ENCODE measurements at places on chromosomes 7 and 10.

- DNase-seq = no peak
Observed at GRCh38 chr10:117351996-117352395, 23.2 kb downstream of the PDZD8 start.

- DNase-seq = no peak
Observed at GRCh38 chr10:121947343-121948330, 19.8 kb upstream of the ATE1 start.

- no peak for DNase-seq
Observed at GRCh38 chr7:96685353-96685752, 24.3 kb downstream of the SEM1 start.

GRCh38 chr10:85922356-85923129, 444.1 kb downstream of the GRID1 start:
- no peak for DNase-seq

- no peak for DNase-seq
Observed at GRCh38 chr10:48444266-48444665, 137.8 kb downstream of the MAPK8 start.

DNA sequence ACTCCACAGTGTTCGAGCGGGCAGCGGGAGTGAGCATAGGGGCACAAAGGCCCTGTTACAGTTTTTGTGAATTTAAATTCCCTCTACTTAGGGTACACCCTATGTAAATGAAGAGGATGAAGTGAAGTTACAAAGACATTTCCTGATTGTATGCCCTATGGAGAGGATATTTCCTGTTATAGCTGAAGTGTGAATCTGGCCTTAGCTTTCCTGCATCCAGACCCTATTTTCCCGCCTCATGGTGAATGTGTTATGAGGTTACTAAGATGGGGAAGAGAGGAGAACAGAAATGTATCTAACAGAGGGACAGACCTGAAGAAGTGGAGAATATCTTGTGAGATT, 37.8 kb upstream of the COMMD3 start:
- DNase-seq = no peak
